ENCODE measurements at places on chromosomes 2 and 18.

- no peak for DNase-seq
These were observed 18.8 kb upstream of the RHOB start for GRCh38 chr2:20427931-20428526.

DNA sequence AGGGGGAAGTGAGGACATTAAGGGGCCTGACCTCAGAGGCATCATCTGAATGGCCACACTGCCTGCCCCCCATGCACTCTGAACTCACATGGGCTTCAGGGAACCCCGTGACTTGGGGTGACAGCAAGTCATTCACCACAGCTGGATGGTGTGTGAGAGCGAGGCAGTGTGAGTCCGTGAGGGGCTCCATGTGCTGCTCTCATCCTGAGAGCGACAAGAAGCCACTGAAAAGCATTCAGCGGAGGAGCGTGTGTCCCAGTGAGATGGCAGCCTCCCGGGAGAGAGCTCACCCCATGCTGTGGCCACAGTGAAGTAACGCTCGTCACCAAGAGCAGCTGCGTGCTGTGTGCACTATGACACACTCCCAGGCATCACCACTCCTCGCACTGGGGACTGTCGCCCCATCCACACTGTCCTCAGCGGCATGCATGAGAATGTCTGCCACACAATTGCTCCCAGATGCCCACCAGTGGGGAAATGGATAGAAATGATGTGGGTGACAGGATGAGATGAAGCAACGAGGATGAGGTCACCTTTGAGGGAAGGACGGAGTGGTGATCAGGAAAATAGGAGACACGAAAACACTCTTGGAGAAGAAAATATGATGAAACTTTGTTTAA is 213.0 kb upstream of the RAB6C start:
- no peak for DNase-seq

DNA sequence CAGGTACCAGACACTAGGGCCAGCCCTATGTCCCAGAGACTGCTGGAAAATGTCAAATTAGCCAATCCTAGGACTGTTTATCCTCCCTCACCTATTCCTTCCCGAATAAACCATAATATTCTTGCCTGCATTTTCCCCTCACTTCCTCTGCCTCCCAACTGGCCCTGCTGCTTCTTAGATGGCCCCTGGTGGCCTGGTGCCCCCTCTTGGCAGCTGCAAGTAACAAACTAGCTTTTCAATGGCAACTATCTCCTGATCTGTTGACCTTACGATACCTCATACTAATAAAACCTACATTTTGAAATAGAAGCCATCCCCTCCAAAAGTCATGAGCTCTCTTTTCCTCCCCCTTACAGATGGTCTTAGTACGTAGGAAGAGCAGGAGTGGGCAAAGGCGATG is 132.0 kb downstream of the ALPK2 start:
- DNase-seq: no peak

GRCh38 chr18:43587538-43588153 is 310.4 kb upstream of the SYT4 start:
- no peak for DNase-seq

- no peak for DNase-seq
These were observed 41.3 kb upstream of the PPP1R1C start for GRCh38 chr2:181944164-181944913.

DNA sequence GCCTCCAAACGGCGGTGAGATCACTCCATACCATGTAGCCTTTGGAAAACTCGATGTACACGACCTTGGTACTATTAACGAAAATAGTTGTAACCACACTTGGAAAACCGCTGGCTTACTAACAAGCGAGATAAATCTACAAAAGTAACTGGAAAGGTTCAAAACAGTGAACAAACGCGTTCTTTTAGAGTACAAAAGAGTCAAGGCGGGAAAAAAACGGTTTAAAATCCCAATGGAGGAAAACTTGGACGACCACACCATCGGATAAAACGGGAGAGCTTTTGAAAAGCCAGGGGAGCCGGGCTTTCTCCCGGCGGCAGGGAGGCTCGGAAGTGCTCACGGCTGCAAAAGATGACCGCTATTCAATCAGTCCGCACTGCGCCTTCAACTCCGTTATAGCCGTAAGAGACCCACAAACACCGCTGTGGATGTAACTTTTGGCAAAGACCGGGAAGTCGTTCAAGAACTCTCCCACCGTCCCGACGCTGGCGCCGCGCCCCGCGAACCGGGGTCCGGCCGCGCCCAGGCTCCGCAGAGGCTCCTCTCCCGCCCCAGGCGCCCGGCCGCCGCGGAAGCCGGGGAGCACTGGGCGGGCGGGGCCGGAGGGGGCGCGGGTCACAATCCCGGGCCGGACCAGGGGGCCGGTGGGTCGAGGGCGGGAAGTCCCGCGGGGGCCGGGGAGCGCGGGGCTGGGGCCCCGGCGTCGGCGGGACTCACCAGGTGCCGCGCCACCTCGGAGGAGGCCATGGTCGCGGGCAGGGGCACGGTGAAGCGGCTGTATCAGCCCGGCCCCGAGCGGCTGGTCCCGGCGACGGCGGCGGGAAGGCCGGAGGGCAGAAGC is 465 bp downstream of the SEPTIN10 start:
- peak; percentile 1 for DNase-seq

- DNase-seq: no peak
These were observed 278.0 kb downstream of the EPHA4 start for GRCh38 chr2:221293949-221294742.

- no peak for DNase-seq
These were observed 185.0 kb upstream of the SMIM21 start for GRCh38 chr18:75612456-75612855.

GRCh38 chr18:25787276-25787675 is 303.1 kb downstream of the SS18 start:
- no peak for DNase-seq

DNA sequence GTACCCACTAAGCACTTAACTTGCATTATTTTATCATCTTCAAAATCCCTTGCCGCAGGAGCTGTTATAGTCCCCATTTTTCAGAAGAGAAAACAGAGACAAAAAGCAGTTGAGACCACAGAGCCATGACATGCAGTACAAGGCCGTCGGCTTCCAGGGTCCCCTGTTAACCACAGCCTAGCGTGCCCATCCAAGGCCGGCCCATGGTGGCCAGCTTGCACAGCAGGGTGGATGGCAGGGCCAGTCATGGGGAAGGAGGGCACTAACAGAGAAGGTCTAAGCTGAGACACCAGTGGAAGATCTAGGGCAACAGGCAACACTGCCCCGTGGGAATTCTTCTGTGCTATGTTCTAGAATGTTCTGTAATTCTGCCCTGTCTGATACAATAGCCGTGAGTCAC is 192.6 kb upstream of the ID2 start:
- DNase-seq: no peak

DNA sequence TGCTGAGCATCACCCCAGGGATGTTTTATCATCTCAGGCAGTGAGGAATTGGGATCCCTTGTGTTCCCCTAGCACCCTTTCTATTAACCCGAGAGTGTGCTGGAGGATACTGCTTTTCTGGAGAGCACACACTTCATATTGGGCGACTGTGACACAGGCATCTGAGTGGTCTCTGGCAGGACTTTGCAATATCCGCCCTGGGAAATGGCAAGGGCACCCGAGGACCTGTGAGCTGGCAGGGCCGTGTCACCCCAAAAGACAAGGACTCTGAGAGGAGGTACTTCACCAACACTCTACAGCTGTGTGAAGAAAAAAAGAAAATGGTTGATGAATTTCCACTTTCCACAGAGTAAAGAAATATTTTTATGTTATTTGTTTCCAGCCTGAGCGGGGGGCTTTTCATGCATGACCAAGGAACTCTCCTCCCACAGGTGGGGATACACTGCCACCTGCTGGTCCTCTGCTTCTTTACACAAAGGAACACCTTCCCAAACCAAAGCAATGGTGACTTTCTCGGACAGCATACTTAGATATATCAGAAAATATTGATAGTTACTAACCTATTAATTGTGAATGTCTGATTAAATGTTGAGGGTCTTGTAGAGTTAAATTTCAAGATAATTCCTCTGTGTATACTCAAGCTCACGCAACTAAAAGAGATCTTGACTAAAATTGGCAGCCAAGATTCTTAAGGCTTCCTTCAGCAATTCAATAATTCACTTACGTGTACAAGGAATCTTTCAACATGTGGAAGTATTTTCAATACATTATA is 45.9 kb upstream of the REG3G start:
- DNase-seq: no peak

GRCh38 chr2:88659538-88659915 is 31.9 kb upstream of the RPIA start:
- no peak for DNase-seq

DNA sequence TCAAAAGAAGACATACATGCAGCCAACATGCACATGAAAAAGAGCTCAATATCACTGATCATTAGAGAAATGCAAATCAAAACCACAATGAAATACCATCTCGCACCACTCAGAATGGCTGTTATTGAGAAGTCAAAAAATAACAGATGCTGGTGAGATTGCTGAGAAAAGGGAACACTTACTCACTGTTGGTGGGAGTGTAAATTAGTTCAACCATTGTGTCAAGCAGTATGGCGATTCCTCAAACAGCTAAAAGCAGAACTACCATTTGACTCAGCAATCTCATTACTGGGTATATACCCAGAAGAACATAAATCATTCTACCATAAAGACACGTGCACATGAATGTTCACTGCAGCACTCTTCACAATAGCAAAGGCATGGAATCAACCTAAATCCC is 95.5 kb upstream of the XIRP2 start:
- DNase-seq: no peak

DNA sequence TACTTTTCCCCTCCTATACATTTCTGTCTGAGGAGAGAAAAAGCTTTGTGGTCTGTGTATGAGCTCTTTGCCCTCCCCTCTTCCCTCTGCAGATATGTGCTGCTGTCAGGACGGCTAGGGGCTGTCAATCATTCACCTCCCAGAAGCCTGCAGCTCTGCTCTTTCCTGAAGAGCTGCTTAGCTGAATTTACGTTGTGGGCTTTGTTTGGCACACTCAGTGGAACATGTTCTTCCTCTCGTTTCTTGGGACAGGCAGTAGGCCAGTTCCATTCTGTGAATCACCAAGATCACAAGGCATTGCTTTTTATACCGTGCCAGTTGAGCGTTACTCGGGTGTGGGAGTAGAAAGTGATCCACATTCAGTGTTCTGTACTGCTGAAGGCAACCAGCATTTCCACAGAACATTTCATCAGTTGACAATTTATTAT is 136.7 kb downstream of the LAMA3 start:
- DNase-seq: no peak

DNA sequence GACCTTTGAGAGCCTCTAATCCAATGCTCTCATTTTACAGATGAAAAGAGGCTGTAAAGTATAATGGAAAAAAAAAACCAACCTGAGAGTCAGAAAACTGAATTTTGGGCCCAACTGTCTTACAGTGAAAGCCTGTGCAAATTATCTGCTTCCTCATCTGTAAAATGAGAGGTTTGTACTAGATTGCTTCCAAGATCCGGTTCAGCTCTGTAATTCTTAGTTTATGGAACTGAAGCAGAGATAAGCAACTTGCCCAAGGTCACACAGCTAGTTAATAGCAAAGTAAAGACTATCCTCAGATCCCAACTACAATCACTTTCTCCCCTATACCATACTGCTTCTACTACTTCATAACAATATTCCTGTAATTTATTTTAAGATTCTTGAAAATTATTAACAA is 6.3 kb downstream of the TLK1 start:
- no peak for DNase-seq

GRCh38 chr2:127604986-127605385 is 41.0 kb upstream of the GPR17 start:
- DNase-seq: no peak

GRCh38 chr2:41999128-41999480 is 48.7 kb upstream of the PKDCC start:
- DNase-seq: no peak

GRCh38 chr2:70078384-70078783 is 8.9 kb upstream of the PCBP1 start:
- DNase-seq: no peak

- DNase-seq: no peak
These were observed 507.1 kb upstream of the ID2 start for GRCh38 chr2:8174641-8175257.

GRCh38 chr18:59469463-59470180 is 110.6 kb upstream of the LMAN1 start:
- DNase-seq: no peak

GRCh38 chr2:219056896-219057708 is 3.6 kb downstream of the IHH start:
- no peak for DNase-seq

GRCh38 chr2:43461453-43462073 is 134.3 kb downstream of the THADA start:
- DNase-seq: no peak

- DNase-seq: no peak
These were observed 47.4 kb upstream of the NXPH2 start for GRCh38 chr2:138827426-138828054.

DNA sequence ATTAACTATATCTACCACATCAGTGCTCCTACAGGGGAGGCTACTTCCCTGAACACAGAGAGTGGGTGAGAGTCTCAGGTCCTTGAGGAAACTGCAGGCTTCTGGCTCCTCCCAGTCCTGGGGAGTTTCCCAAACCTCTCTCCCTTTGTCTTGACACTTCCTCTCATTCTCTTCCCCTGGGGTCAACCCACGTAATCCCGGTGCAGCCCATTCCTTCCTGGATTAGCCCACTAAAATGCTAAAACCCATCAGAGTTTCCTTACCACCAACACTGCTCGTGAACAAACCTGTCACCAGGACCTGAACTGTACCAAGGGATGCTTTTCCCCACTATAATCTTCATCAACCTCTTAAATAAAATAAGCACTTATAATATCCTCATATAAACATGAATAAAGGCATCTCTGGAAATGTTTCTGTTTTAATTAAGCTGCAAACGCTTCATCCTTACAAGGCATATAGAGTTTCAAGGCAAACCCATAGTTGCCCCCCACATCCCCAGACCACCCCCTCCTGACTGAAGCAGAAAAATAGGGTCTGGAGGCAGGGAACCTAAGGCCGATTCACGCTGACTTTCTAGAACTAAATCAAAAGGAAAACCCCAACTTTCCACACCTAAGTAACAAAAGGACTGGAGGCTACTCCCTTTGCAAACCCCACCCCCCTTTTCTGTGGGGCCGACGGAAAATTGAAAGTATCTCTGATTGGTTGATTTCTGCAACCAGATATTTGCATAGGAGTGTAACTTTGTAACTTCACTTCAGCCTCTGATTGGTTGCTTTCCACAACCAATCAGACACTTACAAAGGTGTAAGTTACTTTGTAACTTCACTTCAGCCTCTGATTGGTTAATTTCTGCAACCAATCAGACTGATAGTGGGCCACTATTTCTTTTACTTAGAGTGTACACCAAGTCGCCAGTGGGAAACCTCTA is 19.0 kb downstream of the TMSB10 start:
- no peak for DNase-seq

DNA sequence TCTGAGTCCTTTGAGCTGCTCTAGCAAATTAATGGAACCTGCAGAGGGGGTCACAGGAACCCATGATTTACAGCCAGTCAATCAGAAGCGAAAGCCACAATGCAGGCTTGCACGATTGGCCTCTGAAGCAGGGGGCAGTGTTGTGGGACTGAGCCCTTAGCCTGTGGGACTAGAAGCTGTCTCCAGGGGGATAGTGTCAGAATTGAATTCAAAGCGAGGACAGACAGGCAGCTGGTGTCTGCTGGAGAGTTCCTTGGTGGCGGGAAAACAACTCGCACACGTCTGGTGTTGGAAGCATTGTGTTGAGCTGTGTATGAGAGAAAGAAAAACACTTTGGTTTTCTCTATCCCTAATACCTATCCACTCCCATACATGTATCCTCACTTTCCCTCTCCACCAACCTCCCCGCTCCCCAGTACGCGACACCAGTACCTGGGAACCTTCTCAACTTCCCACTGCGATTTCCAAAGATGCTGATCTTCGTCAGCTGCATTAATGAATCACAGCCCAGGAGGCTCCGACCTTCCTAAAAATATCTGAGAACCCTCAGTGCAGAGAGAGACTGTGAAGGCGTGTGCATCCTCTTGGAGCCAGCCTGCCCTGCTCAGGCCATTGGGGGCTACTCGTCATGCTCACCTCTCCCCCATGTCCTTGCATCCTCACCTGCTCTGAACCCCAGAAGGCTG is 88.2 kb downstream of the HS1BP3 start:
- no peak for DNase-seq

All from T-helper 9 cell (primary cell).